ENCODE measurements at places on chromosomes 2 and 18.

- DNase-seq, result no peak
Observed at GRCh38 chr2:62178741-62179271, 17.1 kb upstream of the B3GNT2 start.

GRCh38 chr2:58853420-58853819, 612.3 kb upstream of the FANCL start:
- DNase-seq, result no peak

DNA sequence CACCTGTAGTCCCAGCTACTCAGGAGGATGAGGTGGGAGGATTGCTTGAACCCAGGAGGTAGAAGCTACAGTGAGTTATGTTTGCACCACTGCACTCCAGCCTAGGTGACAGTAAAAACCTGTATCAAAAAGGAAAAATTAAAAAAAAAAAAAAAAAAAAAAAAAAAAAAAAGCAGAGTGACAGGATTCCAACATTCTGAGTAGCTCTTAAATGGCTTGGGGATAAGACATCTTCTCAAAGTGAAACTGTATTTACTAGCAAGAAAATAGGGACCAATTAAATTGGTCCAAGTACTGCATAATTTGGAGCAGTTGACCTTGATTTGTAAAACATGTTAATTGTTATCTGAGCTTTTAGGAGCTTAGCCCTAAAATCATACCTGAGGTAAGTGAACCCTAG, 65.7 kb upstream of the TMEM247 start:
- DNase-seq, result no peak

GRCh38 chr2:64303250-64303649, 150.7 kb upstream of the LGALSL start:
- DNase-seq, result no peak

- no peak for DNase-seq
Observed at GRCh38 chr2:152490686-152491455, 155.9 kb downstream of the FMNL2 start.

DNA sequence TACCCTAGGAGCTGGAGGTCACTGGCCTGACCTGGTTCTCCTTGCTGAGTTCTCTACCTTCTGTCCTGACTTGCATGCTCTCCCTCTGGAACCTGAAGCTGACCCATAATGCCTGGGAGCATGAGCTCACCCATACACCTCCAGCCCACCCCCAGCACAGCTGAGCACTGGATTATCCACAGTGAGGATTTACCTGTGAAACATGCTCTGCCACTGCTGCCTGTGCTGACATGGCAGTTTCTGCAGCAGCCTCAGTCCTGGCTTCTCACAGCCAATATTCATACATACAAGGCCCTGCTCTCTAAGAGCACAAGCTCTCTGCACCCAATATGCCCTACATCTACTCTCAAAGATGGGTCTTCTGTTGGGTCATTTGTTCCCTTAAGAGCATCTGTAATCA, 5.0 kb downstream of the CXCR2 start:
- DNase-seq, result no peak

- no peak for DNase-seq
Observed at GRCh38 chr2:49978341-49978740, 824.0 kb upstream of the FSHR start.

DNA sequence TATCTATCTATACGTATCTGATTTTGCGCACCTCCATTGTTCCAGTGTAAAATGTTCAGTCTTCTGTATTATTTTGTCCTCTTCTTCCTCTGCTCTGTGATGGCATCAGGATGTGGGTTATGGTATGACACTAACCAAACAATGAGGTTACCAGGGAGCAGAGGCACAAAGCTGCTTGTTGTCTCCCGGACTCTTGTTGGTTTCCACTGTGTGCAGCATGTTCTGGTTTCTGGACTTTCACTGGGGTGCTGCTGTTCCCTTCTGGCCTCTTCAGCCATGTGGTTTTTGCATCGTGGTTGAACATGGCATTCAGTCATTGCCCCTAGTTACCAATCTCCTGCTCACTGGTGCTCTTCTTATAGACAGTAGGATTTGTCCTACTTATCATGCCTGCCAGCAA, 665.9 kb downstream of the CBLN2 start:
- no peak for DNase-seq

- DNase-seq, result no peak
Observed at GRCh38 chr2:17912266-17912691, 33.8 kb downstream of the KCNS3 start.

- DNase-seq, result no peak
Observed at GRCh38 chr2:172896661-172897081, 161.0 kb downstream of the RAPGEF4 start.

DNA sequence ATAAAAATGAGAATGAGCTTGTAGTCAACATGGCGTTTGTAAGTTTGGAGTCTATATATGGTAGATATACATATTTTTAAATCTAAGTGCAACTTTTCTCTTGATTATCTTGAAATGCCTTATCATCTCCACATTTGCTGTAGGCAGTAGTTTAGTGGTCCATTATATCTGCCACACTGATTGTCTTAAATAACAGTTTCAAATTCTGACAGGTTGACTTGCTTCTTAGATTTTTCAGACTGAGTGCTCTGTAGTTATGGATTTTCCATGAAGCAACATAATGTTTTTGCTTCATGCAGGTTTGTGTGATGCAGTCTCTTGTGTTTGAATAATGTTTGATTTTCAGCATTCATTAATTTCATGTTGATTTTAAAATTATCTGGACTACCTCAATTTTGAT, 12.3 kb downstream of the PARD3B start:
- DNase-seq, result no peak

DNA sequence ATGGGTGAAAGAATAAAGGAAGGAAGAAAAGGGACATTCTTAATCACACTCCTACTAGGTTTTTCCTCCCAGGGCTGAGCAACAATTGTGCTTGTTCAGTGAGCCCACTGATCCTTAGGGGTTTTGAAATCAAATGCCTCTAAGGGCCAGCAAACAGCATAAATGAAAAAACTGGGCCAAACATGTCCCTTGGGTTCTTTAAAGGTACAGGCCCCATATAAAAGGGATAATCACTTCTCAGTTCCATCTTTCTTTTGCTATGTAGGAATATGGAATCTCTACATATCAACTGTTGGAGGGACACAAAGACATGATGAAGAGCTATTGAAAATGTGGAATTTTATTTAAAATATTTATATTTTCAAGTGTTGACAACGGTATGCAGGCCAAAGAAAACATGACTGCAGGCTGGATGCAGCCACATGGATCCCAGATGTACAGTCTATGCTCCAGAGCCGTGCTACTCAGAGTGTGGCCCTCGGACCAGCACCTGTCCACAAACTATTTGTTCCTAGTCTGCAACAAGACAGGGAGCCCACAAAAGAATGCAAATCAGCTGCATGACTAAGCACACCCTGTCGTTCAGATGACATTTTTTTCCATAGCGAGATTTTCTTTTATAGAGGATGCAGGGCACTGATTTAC, 110.0 kb downstream of the CDH20 start:
- no peak for DNase-seq

GRCh38 chr2:108621687-108622681, 87.7 kb downstream of the LIMS1 start:
- DNase-seq, result no peak

- DNase-seq, result no peak
Observed at GRCh38 chr2:228590681-228591080, 409.2 kb upstream of the SPHKAP start.

Data from stimulated activated CD4-positive, alpha-beta T cell treated with anti-CD3 and anti-CD28 coated beads, Interleukin-12 subunit alpha, Interleukin-12 subunit beta, amount 100 ng/mL, for 24 hours (primary cell).